ENCODE measurements at places on chromosomes 6 and 20. TPM values are rescaled to one million over a fixed set of nuclear protein-coding genes. Genes with fewer than 3 reads are reported as not detected.

- no peak for DNase-seq
These were observed 91.3 kb downstream of the FILIP1 start for GRCh38 chr6:75402296-75402695.

DNA sequence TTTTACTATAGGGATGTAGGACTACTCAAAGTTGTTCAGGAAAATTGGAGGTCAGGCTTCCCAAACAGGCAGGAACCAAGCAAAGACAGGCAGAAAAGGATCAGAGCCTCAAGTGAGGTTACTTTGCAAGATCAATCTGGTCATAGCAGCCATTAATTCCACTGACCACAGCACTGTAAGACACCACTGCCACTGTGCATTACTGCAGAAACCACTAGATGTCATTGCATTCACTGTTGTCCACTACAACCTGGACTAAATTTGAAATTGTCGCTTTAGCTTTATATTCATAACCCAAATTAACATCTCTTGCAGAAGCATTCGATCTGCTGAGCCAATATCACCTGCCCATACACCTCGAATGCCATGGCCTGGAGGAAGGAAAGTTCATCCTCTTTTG is 126.9 kb upstream of the UFL1 start:
- no peak for DNase-seq

- DNase-seq = no peak
These were observed 7.9 kb downstream of the AGPAT4 start for GRCh38 chr6:161265975-161266374.

DNA sequence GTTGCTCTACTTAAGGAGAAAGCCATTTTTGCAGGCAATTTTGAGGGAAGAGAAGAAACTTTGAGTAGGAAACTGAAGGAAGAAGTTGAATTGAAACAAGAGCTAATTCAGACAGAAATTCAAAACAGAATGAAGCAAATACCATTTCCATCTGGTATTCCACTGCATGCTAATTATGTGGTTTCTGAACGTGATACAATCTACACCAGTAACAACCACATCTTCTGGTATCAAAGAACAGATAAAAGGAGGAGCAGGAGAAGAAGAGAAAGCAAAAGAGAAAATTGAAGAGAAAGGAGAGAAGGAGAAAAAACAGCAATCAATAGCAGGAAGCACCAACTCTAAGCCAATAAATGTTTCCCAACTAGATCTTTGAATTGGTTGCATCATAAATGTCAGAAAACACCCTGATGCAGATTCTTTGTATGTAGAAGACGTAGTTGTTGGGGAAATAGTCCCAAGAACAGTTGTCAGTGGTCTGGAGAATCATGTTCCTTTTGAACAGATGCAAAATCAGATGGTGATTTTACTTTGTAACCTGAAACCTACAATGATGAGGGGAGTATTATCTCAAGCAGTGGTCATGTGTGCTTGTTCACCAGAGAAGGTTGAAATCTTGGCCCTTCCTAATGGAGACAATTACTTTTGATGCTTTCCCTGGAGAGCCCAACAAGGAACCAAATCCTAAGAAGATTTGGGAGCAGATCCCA is 132.4 kb downstream of the MACROD2 start:
- no peak for DNase-seq

GRCh38 chr6:35330541-35331119 is 11.7 kb upstream of the PPARD start:
- DNase-seq = no peak

DNA sequence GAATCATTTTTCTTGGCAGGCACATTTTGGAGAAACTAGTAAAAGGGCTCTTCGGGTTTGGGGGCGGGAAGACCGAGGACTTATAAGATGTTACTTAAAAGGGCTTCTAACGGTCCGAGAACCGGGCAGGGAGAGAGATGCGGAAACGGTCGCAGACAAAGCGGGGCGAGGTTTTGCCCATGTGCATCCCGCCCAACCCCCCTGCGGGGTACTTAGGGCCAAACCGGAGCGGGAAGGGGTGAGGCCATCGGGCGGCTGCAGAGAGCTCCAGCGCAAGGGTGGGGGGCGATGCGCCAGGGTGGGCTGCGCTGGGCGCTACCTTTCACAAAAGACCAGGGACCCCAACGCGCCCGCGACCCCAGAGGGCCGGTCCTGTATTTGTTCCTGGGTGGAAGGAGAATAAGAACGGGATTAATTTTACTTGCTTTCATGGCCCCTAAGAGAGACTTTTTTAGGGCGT is 616 bp downstream of the TUBB start:
- DNase-seq = no peak

DNA sequence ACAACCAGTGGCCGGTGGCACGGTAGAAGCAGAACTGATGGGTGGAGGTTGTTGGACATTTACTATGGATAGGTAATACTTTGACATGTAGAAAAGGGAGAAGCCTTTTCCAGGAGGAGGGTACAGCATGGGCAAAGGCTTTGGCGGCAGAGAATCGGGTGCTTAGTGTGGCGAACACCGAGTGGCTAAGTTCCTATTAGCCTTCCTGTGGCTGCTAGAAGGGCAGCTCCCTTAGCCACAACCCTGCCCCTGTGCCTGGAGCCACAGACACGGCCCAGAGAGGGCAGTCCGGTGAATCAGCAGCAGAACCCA is 37.9 kb upstream of the TGM2 start:
- DNase-seq = peak; percentile 16

GRCh38 chr20:44731657-44732056 is 14.0 kb upstream of the KCNK15 start:
- no peak for DNase-seq

DNA sequence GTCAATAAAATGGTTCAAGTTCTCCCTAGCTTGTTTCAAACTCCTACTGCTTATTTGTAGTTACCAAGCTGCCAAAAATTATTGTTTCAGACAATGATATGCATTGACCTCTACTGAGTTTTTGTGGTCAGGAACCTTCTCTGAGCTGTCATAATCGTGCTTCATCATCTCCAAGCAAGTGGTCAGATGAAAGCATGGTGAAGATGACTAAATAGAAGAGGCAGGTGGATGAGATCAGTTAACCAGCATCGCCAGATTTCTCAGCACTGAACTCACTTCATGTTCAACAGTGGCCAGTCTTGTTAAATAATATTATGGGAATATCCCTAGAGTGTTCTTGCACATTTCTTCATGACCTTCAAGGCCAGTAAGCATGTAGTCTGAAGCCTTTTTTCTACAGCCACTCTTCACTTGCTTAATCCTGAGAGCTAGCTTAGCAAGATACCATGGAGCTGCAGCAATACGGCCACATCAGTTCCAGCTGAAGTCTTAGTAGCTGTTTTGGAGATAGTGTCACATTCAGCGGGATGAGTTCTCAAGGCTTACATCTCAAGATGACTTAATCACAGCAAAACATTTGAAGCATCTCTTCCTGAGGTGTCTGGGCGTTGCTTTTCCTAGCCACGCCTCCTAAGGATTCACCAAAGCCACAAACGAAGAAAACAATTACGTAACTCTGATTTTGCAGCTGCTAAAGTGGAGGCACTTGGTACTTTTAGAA is 101.6 kb upstream of the TMEM30A start:
- no peak for DNase-seq

DNA sequence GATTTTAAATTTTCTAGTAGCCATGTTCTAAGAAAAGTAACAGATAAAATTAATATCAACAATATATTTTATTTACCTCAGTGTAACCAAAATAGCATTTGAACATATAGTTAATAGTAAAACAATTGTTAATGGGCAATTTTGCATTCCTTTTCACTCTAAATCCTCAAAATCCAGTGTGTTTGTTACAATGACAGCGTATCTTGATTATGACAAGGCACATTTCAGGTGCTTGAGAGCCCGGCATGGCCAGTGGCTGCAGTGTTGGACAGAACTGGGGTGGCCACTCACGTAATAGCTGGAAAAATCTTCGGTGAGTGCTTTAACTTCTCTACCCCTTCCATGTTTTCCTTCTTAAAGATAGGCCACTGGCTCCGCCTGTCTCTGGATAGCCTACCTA is 248.0 kb upstream of the RREB1 start:
- no peak for DNase-seq

DNA sequence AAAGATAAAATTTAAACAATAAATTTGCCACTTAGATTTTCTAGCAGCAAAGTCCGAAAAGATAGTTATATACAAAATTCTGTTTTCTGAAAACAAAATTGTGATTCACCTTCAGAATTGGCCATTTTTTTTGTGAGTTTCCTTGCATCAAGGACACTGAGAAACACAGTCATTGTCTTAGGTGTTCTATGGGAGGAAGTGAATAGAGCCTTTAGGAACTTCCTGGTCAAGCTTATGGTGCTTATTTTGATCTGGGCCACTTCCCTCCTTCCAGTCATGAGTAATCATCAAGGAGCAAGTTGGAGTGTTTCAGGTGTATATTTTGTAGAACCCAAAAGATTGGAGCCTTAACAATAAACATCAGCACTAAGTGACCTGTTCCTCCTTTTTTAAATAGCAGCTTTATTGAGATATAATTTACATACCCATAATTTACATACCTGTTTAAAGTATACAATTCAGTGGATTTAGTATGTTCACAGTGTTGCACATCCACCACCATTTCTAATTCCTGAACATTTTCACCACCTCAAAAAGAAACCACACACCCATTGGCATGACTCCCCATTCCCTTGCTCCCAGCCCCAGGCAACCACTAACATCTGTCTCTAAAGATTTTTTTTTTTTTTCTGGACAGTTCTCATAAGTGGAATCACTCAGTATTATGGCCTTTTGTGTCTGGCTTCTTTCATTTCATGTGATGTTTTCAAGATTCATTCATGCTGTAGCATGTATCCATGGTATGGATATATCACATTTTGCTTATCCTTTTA is 17.6 kb downstream of the TMEM74B start:
- DNase-seq = no peak

DNA sequence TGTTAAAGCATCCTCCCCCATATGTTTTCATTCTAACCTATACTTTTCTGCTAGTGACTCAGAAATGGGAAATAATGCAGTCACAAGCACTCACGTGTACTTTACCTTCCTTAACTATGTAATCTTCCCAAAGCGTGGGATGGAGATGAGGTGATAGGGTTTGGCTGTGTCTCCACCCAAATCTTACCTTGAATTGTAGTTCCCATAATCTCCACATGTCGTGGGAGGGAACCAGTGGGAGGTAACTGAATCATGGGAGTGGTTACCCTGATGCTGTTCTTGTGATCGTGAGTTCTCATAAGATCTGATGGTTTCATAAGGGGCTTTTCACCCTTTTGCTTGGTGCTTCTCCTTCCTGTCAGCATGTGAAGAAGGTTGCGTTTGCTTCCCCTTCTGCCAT is 35.4 kb downstream of the AGPAT4 start:
- DNase-seq = no peak

- DNase-seq = no peak
These were observed 410.8 kb upstream of the PLCB4 start for GRCh38 chr20:8658103-8658502.

DNA sequence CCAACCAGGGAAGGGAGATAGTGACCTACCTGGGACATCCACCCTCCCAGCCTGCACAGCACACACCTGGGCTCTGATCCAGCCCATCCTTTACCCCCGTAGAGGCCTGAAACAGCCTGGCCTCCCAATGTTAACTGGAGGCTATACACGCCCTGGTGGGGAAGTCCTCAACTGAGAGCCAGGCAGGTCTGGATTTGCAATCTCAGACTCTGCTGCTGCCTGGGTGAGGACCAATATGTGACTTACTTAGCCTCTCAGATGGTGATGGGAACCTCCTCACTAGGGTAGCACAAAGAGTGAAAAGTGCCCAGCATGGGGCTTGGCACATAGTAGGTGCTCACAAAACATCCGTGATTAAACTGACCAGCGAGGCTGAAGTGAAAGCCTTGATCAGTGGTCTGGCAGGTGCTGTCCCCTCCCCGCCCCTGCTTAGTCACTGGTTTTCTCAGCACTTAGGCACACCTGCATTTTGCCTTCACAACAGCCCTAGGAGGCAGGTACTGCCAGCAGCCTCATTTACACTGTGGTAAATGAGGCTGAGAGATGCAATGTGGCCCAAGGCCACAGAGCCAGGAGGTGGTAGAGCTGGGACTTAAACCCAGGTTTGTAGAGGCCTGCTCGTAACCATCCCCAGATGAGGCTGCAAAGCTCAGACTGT is 12.4 kb downstream of the PEDS1 start:
- DNase-seq = no peak

DNA sequence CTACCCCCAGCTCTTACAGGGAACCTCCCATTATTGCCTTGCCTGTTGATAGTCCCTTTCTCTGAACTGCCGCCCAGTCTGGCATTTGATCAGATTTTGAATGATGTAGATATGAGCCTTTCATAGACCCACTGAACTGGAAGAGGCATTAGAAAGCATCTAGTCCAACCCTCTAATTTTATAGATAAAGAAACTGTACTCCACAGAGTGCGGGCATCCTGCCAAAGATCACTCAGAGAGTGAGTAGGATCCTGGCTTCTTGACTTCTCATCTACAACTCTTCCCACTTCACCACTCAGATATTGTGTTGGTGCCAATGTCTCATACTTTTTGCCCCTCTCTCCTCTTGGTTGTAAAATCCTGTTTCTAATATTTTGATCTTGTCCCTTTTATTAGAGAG is 179.2 kb upstream of the BMP2 start:
- DNase-seq = no peak

DNA sequence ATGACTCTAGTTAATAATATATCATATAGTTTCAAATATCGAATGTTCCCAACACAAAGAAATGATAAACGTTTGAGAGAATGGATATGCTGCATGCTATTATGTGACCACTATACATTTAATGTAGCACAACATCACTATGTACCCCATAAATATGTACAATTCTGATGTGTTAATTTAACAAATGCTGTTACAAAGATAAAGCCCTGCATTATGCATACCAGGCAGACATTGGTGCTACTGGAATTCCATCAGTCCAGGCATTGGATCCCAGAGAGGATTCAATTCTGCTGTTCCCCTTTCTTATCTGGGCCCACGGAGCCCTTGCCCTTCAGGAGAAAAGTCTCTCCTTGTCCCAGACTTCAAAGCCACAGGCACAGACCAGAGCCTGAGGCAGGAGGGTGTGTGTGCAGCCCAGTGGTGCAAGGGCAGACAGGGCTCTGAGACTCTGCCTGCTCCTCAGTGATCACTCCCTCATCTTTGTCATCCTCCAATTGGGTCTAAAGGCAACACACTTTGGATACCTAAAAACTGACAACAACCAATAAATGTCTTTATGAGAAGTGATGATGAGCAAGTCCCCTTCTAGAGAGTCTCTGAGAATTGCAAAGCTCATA is 45.2 kb downstream of the PSMG4 start:
- no peak for DNase-seq

- DNase-seq = no peak
These were observed 112.9 kb downstream of the TRERF1 start for GRCh38 chr6:42338744-42339222.

GRCh38 chr6:34924831-34925625 is 36.0 kb downstream of the ANKS1A start:
- DNase-seq = no peak

GRCh38 chr6:26311012-26311384 is 54.0 kb upstream of the BTN3A2 start:
- no peak for DNase-seq

RNF39 gene
- total RNA-seq = not detected

GSTA3 gene
- total RNA-seq = not detected

CCN2 gene
- 21.4 TPM for total RNA-seq

LINC00237 gene
- 0.85 TPM for total RNA-seq

ANKEF1 gene
- total RNA-seq = 1.4 TPM

PTPRA gene
- total RNA-seq = 150 TPM

TTK gene
- not detected for total RNA-seq

FAM50B gene
- total RNA-seq = 20.5 TPM

C6orf163 gene
- 8.4 TPM for total RNA-seq

NRSN1 gene
- 74.6 TPM for total RNA-seq

OR2J3 gene
- total RNA-seq = not detected

Data from dorsolateral prefrontal cortex (tissue), 122 donors.